CD4-positive, alpha-beta T cell treated with Interleukin-2 at 100 ng/mL for 4 hours (primary cell): ENCODE measurements at places on chromosomes 4 and X.

- DNase-seq, result no peak
Observed at GRCh38 chr4:57943682-57944081, 833.5 kb upstream of the IGFBP7 start.

- DNase-seq, result no peak
Observed at GRCh38 chrX:132094164-132094563, 33.7 kb downstream of the FRMD7 start.

GRCh38 chr4:175412746-175413145 lies 399.3 kb downstream of the GPM6A start:
- no peak for DNase-seq

- DNase-seq, result no peak
Observed at GRCh38 chr4:4990329-4990728, 28.9 kb downstream of the CYTL1 start.

- no peak for DNase-seq
Observed at GRCh38 chr4:1368421-1369090, 21.5 kb downstream of the UVSSA start.

- no peak for DNase-seq
Observed at GRCh38 chr4:139144161-139144859, 32.7 kb downstream of the ELF2 start.

GRCh38 chr4:115660465-115660864 lies 547.0 kb upstream of the NDST4 start:
- DNase-seq, result no peak

GRCh38 chr4:42955746-42956505 lies 63.4 kb downstream of the GRXCR1 start:
- DNase-seq, result no peak

DNA sequence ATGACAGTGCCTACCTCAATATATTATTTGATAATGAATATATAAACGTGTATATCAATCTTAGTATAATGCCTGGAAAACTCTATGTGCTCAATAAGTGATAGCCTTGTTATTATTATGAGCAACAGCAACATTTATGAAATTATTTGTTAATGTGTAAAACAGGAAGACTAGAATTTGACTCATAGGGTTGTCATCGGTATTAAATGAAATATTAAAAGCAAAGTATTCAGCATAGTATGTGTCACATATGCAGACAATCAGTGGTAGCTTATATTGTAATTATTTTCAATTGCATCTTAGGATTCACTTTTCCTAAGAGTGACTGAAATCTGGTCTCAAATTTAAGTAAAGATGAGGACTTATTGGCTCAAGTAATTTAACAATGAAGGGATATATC lies 24.6 kb downstream of the SPANXD start:
- no peak for DNase-seq

DNA sequence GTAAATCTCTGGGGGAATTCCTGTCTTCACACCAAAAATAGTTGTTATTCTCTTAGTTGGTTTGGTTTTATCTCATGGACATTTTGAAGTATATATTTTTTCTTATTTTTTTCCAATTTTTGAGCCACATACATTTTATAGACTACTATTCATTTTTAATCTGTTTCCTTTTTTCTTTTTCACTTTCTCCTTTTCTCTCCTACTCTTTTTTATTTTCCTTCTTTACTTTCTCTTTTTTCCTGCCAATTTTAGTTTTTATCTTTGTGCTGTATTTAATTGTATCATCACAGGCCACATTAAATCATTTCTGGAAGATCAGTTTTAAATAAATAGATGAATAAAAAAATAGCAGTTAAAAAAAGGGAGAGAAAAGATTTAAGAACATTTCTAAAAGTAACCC lies 14.0 kb upstream of the JADE3 start:
- DNase-seq, result no peak

DNA sequence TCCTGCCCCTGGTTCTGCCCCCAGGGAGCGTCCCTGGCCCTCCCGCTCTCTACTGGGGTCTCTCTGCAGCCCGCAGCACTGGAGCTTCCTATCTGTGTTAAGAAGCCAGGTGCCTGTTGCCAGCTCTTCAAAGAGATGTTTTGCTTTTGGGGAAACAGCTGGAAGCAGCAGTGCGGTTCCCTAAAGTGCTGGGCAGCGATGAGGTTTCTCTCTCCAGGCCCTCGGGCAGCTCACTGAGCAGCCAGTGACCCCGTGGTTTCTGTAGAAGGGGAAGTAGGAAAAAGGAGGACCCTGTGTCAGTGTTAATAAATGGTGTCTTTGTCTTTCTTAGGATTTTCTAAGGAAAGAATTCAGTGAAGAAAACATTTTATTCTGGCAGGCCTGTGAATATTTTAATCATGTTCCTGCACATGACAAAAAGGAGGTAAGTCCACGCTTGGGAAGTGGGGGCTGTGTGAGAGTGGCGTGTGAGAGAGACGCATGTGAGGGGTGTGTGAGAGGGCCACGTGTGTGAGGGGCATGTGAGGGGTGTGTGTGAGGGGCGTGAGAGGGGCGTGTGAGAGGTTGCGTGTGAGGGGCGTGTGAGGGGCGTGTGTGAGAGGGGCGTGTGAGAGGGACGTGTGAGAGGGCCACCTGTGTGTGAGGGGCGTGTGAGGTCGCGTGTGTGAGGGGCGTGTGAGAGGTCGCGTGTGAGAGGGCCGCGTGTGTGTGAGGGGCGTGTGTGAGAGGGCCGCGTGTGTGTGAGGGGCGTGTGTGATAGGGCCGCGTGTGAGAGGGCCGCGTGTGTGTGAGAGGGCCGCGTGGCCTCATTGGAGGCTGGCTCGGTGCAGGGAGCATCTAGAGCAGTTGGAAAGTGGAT lies 27.1 kb upstream of the HGFAC start:
- peak; percentile 2 for DNase-seq

GRCh38 chr4:878796-879728 lies 53.1 kb downstream of the GAK start:
- peak; percentile 43 for DNase-seq

- DNase-seq, result peak; percentile 71
Observed at GRCh38 chr4:107913283-107913899, 18.0 kb upstream of the CYP2U1 start.

DNA sequence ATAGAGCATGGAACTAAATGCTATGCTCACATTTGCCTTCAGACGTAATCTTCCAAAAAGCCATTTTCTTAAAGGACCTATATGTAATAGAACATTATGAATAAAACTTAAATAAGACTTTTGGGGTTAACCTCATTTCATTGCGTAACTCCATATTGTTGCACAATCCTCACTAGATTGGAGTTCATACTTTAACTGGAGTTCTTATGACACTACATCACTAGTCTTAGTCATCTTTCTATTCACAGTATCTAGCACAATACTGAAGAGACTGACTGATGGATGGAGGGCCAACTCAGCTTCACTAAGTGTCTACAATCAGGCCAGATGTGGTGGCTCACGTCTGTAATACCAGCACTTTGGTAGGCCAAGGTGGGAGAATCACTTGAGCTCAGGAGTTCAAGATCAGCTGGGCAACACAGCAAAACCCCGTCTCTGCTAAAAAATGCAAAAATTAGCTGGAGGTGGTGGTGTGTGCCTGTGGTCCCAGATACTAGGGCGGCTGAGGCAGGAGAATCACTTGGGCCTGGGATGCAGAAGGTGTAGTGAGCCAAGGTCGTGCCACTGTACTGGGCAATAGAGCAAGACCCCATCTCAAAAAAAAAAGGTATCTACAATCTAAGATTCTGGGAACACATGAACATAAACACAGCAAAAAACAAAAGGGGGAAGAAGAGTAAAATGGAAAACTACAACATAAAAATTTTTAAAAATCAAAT lies 80.8 kb upstream of the MAB21L2 start:
- no peak for DNase-seq

GRCh38 chr4:138669479-138670315 lies 345.9 kb upstream of the NOCT start:
- no peak for DNase-seq

GRCh38 chr4:162347156-162347841 lies 183.5 kb upstream of the FSTL5 start:
- no peak for DNase-seq

- no peak for DNase-seq
Observed at GRCh38 chr4:122959981-122960610, 37.7 kb upstream of the NUDT6 start.

DNA sequence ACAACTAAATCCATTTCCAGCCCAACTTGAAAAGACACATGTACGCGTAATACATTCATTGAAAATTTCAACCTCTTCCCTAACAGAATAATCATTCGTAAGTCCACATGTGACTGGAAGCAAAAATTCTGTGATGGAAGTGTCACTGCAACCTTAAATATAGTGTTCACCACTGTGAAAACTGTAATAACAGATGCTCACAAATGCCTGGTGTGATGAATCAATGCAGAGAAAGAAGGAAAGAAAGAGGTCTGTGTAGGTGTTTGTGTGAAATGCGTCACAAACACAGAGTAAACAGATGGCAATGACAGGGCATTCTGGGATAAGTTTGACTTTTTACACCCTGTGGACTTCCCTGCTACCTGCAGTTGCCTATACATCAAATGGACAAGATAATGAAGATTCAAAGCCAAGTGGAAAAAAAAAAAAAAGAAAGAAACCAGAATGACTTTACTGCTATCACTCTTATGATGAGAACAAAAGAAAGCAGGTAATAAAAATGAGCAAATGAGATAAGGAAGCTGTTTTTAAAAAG lies 123.3 kb downstream of the EPHA5 start:
- no peak for DNase-seq

- DNase-seq, result no peak
Observed at GRCh38 chr4:139893801-139894200, 228.2 kb downstream of the MGST2 start.

DNA sequence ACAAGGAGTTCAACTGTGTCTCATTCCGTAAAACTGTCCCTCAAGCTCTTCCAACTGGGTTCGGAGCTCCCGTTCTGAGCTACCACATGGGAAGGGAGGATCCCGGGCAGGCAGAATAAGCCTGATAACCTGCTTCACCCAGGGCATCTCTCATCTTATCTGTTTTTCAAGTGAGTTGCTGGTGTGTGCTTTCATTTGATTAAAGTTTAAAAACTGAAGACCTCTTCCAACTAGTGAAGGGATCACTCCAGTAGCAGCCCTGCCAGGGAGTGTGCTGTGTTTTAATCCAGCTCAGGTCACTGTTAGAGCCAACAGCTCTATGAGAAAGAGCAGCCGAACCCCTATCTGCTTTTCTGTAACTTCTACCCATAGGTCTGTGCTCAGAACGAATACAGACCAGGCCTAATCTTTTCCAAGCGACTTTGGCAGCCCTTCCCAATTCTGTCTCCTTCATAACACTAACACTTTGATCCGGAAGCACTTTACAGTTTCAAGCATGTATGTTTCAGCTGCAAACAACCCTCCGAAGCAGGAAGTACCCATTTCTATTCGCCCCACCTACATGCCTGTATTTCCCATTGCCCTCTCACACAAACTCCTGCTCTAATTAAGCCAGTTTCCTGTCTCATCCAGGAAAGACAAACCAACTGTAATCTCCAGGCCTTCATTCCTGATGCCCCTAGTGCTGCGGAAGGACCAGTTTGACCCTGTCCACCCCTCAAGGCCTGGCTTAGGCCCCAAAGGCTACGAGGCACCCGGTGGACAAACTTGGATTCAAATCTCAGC lies 60.9 kb downstream of the IRF2 start:
- DNase-seq, result no peak

DNA sequence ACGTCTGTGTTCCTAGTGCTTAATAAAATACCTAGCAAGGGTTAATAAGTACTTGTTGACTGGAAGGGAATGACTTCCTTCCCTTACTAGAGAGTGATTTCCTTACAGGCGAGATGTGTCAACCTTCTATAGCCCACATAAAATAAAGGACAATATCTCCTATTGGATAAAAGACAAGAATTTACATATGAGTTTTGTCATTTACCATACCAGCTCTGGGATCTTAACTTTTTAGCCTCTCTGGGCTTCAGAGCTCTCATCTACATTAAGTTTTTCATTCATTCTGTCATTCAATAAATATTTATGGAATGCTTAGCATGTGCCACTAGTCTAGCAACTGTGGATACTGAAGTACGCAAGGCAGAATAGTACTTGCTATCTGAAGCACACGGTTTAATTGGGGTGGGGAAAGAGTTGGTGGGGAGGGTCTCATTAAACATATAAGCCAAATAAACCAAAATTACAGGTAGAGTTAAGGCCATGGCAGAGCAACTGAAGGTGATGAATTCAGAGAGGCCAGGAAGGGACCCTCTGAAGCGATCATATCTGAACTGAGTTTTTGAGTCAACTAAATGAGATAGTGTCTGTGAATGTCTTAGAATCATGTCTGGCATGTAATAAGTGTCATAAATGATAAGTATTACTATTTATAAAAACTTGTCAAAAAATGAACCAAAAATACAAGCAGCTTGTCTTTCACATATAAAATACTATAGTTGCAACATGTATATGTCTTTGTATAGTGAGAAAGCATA lies 91.6 kb upstream of the BMP2K start:
- DNase-seq, result no peak

- no peak for DNase-seq
Observed at GRCh38 chr4:176641237-176641636, 151.5 kb downstream of the VEGFC start.

- no peak for DNase-seq
Observed at GRCh38 chr4:76214177-76214675, 602 bp upstream of the SCARB2 start.

- DNase-seq, result no peak
Observed at GRCh38 chr4:123827511-123827910, 430.9 kb downstream of the SPRY1 start.

- DNase-seq, result no peak
Observed at GRCh38 chr4:8770518-8771257, 101.0 kb downstream of the HMX1 start.

DNA sequence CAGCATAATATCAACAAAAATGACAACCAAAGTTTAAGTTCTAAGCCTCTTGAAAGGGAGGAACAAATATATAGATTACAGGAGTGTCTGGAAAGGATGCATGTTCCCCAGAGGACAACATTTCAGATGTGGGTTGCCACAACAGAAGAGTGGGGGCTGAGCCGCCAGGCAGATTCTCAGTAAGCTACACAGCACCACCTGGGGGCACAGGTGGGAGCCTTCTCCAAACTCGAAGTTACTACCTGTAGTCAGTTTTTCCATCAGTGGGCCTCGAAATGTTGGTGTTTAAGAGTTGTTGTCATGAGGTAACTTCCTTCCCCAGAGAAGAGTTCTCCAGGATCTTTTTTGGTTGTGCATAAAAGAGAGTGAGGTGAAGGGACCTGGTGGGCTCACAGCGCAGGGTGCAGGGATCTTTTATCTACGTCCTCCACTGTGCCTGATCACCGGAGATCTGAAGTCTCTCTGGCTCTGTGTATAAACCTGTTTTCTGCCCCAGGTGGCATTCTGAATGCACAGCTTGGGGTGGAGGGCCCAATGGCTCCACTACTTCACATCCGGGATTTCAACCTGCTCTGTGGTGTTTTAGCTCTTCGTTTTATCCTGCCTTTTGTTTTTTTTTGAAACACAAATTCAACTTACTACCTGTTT lies 58.4 kb upstream of the STS start:
- peak; percentile 36 for DNase-seq

DNA sequence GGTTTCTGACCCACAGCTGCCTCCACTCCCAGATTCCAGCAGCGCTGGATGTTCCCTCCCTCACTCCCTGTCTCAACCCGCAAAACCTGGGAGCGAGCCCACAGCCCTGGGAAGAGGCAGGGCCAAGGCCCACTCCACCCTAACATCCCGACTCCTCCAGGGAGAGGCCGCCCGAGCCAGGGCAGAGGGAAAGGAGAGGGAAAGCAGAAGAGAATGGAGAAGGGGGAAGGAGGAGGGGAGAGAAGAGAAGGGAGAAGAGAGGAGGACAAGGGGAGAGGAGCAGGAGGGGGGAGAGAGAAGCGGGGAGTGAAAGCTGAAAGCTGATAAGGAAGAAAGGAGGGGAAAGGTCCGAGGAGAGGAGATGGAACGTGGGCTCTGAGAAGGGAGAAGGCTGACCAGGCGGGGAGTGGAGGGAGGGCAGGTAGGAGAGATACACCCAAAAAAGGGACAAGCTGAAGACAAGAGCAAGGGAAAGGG lies 120.2 kb upstream of the PJA1 start:
- no peak for DNase-seq
